A549 treated with ZK216348 at 1 μM for 4 hours (cell line): ENCODE measurements at places on chromosomes 6 and 20. TPM values are rescaled to one million over a fixed set of nuclear protein-coding genes. Genes with fewer than 3 reads are reported as not detected.

The FILIP1 gene
- 0.17 to 0.52 TPM (median 0.31 TPM) in 5 replicates for total RNA-seq

The PKIB gene
- 0.54 to 0.66 TPM (median 0.66 TPM) in 5 replicates for total RNA-seq

The RRAGD gene
- 2.9 to 5.6 TPM (median 3.7 TPM) in 5 replicates for total RNA-seq

The FAM217A gene
- total RNA-seq, result not detected in 5 replicates

The HRH3 gene
- total RNA-seq, result not detected in 5 replicates

The WFDC12 gene
- total RNA-seq, result not detected in 5 replicates

The SLC16A10 gene
- 0.08 to 0.51 TPM (median 0.34 TPM) in 5 replicates for total RNA-seq

The NRSN1 gene
- total RNA-seq, result not detected in 5 replicates

The C2 gene
- total RNA-seq, result 0.33 to 0.47 TPM in 2 of 5 replicates, not detected in the others

The SLC52A3 gene
- total RNA-seq, result 0.34 to 0.78 TPM (median 0.51 TPM) in 5 replicates

The LY6G6C gene
- 0.20 to 0.42 TPM (median 0.29 TPM) in 3 of 5 replicates, not detected in the others for total RNA-seq

The RALGAPB gene
- 11.2 to 20.0 TPM (median 17.7 TPM) in 5 replicates for total RNA-seq

The RNF217 gene
- total RNA-seq, result 3.9 to 8.9 TPM (median 6.6 TPM) in 5 replicates

The SYCP2 gene
- 0.17 to 0.46 TPM (median 0.38 TPM) in 5 replicates for total RNA-seq

The CST4 gene
- total RNA-seq, result not detected in 5 replicates

The DNAH8 gene
- not detected in 5 replicates for total RNA-seq

The PRR18 gene
- 0.09 to 0.54 TPM (median 0.21 TPM) in 4 of 5 replicates, not detected in the other for total RNA-seq

The ERMARD gene
- 6.9 to 11.3 TPM (median 7.6 TPM) in 5 replicates for total RNA-seq

The ISM1 gene
- 0.12 to 0.39 TPM (median 0.20 TPM) in 5 replicates for total RNA-seq

The VNN1 gene
- total RNA-seq, result 0.04 to 0.09 TPM (median 0.07 TPM) in 5 replicates

The WFDC2 gene
- total RNA-seq, result not detected in 5 replicates

The NPEPL1 gene
- total RNA-seq, result 29.2 to 41.3 TPM (median 32.0 TPM) in 5 replicates

The MUC21 gene
- 0.05 TPM in 1 of 5 replicates, not detected in the others for total RNA-seq

The YTHDF1 gene
- 41.4 to 55.7 TPM (median 51.0 TPM) in 5 replicates for total RNA-seq

The CFB gene
- 1.6 to 3.2 TPM (median 2.0 TPM) in 5 replicates for total RNA-seq

The XKR7 gene
- 0.02 to 0.03 TPM in 2 of 5 replicates, not detected in the others for total RNA-seq

The FAM83B gene
- total RNA-seq, result 0.07 to 0.08 TPM (median 0.07 TPM) in 3 of 5 replicates, not detected in the others

The KIF16B gene
- 11.9 to 15.5 TPM (median 14.1 TPM) in 5 replicates for total RNA-seq

The SLC32A1 gene
- total RNA-seq, result not detected in 5 replicates

The VGLL2 gene
- total RNA-seq, result not detected in 5 replicates

The RHAG gene
- total RNA-seq, result 0.11 TPM in 1 of 5 replicates, not detected in the others

The TSBP1 gene
- total RNA-seq, result not detected in 5 replicates

The CLDN20 gene
- not detected in 5 replicates for total RNA-seq

The KIF6 gene
- 0.11 to 0.45 TPM (median 0.13 TPM) in 4 of 5 replicates, not detected in the other for total RNA-seq

The BNIP5 gene
- total RNA-seq, result not detected in 5 replicates

The NHLRC1 gene
- 1.3 to 2.3 TPM (median 1.6 TPM) in 5 replicates for total RNA-seq

The FUT9 gene
- not detected in 5 replicates for total RNA-seq

The IP6K3 gene
- total RNA-seq, result 0.27 to 0.52 TPM (median 0.33 TPM) in 5 replicates

The ADGRF4 gene
- total RNA-seq, result 9.5 to 12.6 TPM (median 10.4 TPM) in 5 replicates

The CLPSL1 gene
- total RNA-seq, result not detected in 5 replicates

The SMLR1 gene
- total RNA-seq, result not detected in 5 replicates

The FOXP4 gene
- total RNA-seq, result 12.5 to 28.7 TPM (median 24.7 TPM) in 5 replicates

The RSPH4A gene
- total RNA-seq, result 0.14 to 0.26 TPM (median 0.17 TPM) in 5 replicates

The SOX18 gene
- total RNA-seq, result 1.4 to 3.4 TPM (median 2.6 TPM) in 5 replicates

The NMBR gene
- total RNA-seq, result not detected in 5 replicates
